ENCODE measurements at places on chromosomes 7 and 10.

- no peak for DNase-seq
Measured at GRCh38 chr10:14327527-14327926, 3.2 kb downstream of the FRMD4A start.

DNA sequence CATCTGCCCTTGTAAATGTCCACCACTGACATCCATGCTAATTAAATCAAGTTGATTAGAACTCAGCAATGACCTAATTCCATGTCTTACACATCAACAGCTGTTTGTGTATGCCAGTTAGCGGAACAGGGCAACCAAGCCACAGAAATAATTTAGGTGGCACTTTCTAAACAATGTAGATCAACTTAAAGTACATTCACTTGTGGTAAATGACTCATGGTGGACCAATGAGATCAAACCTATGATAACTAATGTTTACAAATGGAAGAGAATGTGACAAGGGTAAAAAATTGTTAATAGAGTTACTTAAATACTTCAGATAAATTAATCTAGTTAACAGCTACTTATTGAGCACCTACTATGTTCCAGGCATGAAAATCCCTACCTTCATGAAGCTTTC lies 63.1 kb upstream of the ICA1 start:
- no peak for DNase-seq

- no peak for DNase-seq
Measured at GRCh38 chr10:124394583-124394982, 24.1 kb downstream of the OAT start.

- no peak for DNase-seq
Measured at GRCh38 chr10:60446851-60447250, 57.2 kb upstream of the ANK3 start.

DNA sequence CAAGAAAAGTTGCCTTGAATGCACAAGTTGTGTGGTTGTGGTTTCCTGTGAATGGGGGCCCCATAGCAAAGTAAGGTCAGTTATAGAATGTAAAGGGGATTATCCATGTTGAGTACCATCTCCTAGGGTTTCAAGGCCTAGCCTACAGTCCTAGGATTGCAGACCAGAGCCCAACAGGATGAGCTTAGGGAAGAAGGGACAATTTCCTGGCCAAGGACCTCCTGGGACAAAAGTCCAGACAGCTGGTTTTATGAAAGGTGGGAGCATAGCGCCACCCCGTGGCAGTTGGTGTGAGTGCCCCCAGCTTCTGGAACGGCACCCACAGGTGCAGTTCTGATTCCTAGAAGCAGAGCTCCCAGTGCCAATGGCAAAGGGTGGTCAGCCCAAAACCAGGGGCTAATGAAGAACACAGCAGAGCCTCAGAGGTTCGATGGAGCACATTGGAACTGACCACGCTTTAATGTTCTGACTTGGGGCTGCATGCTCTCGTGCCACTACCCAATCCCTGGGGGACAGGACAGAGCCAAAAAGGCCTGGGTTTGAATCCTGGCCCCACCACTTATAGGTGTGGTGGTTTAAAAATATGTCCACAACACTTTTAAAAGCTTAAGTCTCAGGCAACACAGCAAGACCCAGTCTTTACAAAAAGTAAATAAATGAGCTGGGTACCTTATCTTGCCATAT lies 25.8 kb upstream of the TMEM120A start:
- DNase-seq, result peak; percentile 41

DNA sequence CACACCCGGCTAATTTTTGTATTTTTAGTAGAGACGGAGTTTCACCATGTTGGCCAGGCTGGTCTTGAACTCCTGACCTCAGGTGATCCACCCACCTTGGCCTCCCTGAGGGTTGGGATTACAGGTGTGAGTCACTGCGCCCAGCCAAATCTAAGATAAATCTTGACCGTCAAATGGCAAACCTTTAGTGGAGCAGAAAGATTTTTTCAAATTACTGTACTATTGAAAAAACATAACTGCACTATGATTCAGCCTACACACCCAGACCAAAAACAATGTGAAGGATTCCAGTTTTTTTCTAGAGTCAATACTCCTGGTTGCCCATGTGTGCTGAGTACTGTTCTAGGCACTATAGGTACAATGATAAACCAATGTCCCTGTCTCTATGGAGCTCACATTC lies 33.9 kb upstream of the SVIL start:
- no peak for DNase-seq

DNA sequence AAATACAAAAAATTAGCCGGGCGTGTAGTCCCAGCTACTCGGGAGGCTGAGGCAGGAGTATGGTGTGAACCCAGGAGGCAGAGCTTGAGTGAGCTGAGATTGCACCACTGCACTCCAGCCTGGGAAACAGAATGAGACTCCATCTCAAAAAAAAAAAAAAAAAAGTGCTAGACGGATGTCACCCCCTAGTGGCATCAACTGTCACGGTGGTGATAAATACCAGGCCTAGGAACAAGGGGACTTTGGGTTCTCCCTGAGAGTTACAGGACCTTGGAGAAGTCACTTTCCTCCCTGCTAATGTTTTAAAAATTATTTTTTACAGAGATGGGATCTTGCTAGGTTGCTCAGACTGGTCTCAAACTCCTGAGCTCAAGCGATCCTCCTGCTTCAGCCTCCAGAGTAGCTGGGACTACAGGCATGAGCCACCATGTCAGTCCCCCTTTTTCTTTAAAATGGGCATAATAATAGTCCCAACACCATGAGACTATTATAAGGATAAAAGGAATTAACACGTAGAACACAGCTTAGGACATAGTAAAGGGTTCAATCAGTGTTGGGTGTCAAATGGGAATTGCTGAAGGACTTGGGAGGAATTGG lies 2.6 kb upstream of the TMEM130 start:
- DNase-seq, result peak; percentile 77

- DNase-seq, result no peak
Measured at GRCh38 chr10:10658172-10658785, 359.4 kb upstream of the CELF2 start.

GRCh38 chr7:121157341-121157751 lies 168.8 kb downstream of the CPED1 start:
- DNase-seq, result no peak

GRCh38 chr7:121352323-121352722 lies 23.5 kb downstream of the WNT16 start:
- no peak for DNase-seq

GRCh38 chr10:127883516-127883915 lies 9.2 kb downstream of the CLRN3 start:
- DNase-seq, result no peak

DNA sequence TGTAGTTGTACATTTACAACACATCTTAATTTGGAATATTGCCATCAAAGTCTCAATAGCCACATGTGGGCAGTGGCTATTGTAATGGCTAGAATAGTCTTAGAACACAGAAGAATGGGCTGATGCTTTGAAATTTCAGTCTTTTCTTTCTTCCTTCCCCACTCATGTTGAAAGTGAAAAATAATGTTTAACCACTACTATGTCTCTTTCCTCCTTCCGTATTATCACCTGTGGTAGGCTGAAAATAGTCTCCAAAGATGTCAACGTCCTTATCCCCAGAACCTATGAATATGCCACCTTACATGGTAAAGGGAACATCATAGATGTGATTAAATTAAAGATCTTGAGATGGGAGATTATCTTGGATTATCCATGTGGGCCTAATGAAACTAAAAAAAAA lies 154.0 kb downstream of the SUGCT start:
- no peak for DNase-seq

- peak; percentile 8 for DNase-seq
Measured at GRCh38 chr7:108073305-108074070, 56.7 kb downstream of the LAMB4 start.

DNA sequence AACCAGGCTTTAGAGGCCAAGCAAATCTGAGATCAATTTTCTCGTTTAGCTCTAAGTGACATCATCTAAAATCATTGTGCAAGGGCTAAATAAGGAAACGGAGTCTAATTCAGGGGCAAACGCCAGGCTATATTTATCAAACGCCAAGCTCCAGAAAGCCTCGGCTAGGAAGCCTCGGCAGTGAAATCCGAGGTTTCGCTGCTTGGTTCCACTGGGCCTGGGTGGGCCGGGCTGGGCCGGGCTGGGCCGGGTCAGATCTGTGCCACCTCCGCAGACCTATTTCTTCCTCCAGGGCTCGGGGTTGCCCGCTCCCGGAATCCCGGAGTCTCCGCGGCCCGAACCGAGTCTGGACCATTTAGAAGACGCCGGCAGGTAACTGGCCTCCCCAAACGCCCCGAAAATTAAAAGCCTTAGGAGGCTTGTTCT lies 459 bp upstream of the FEZF1 start:
- DNase-seq, result peak; percentile 12

All from NCI-H1694 (cell line).